ENCODE measurements at places on chromosomes 7 and 10.

DNA sequence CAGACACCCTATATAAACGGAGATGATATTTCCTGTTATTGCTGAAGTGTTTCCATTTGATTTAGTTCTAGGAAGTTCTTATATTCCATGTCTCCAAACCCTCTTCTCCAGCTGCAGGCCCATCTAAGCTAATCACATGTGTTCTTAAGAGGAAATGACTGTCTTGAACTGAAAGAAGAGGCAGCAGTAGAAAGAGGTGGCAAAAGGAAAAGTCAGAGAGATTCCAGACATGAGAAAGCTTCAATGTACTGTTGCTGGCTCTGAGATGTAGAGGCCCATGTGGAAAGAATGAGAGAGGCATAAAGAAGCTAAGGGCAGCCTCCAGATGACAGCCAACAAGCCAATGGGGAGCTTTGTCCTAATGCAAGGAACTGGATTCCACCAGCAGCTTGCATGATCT, 287.2 kb downstream of the GFRA1 start:
- DNase-seq, result no peak

DNA sequence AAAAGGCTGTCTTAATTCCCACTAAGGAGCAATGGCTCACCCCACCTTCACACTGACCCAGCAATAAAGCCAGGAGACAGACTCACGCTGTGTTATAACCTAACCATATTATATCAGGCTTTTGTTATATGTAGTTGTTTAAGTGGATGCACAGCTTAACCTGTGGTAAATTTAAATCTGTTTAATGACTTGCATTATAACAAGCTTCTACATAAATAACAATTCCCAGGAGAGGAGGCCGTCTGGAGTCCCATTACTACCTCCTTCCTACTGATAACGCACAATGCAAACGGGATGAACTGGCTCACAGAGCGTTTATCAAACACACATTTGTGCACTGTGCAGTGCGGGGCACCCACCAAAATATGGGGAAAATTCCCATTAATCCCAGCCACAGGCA, 102.1 kb upstream of the MGMT start:
- DNase-seq, result no peak

DNA sequence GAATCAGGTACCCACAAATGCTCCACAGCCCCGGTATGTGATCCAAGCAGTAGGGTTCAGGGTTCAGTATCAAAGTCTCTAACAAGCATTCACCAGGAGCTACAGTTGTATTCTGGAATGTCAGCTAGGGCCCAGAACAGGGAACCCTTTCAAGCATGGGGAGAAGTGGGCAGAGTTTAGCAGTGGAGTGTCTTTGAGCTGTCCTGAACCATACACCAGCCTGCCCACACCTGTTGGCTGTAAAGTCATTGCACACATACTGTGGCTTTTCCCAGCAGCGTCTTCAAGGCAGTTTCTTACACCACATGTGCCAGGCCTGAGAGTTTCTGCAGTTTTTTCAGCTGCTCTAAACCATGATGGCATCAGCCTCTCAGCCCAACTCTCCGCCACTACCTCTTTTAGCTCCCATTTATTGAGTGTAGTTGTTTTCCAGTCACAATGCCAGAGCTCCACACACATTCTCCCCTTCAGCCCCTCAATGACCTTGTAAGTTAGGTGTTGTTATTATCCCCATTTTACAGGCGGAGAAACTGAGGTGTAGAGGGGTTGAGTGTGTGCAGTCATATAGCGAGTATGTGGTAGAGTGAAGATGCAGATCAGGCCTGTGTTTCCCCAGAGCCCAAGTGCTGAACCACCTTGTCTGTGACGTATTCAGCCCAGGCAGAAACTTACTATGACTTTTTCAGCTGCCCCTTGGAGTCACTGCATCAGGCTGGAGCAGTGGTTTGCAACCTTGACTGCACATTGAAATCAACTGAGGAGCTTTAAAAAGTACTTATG, 83.1 kb downstream of the CHN2 start:
- no peak for DNase-seq

DNA sequence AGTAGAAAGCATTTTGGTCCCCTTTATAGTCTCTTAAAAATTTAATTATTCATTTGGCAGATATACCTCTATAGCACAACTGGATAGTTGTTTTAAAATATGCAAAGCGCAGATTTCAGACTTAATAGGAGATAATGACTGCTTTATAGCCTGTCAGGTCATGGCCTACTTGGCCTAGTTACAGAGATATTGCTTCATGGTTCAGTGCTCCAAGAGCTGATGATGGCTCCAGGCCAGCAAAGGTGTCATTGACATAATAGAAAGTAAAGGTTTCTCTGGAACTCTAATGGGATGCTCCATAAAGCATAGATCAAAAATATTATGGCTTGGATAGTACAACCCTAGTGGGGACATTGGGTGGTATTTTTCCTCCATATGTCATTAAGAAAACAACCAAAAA, 285.7 kb downstream of the NXPH1 start:
- no peak for DNase-seq

- DNase-seq, result no peak
Measured at GRCh38 chr10:18178854-18179483, 38.7 kb downstream of the CACNB2 start.

DNA sequence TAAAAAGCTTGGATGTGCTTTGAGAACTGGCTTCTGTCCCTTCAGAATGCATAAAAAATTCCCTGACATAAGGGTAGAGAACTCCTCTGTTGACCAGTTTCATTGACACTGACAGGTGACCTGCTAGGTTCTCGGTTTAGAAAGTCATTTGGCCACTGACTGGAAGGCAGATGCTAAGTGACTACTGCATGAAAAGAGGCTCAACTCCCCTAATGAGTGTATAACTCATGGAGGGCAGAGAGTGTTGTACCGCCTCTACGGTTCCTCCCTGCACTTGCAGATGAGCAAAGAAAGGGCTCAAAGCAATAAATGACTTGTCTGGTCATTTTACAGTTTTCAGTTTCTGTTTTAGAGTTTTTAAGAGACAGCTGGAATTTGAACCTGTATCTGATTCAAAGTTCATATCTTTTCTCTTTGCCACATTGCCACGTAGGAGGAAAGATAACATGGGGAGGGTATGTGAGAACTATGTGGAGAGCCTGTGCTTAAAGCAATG, 2.9 kb upstream of the FGL2 start:
- DNase-seq, result no peak

DNA sequence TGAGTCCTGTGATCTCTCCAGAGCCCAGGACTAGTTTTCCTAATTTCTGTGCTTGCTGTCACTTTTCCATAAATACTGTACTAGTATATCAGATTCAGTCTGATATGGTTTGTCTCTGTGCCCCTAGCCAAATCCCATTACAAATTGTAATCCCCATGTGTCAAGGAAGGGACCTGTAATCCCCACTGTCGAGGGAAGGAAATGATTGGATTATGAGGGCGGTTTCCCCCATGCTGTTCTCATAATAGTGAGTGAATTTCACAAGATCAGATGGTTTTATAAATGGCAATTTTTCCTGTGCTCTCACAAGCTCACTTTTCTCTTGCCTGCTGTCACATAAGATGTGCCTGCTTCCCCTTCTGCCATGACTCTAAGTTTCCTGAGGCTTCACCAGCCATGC, 54.8 kb upstream of the IFRD1 start:
- no peak for DNase-seq

DNA sequence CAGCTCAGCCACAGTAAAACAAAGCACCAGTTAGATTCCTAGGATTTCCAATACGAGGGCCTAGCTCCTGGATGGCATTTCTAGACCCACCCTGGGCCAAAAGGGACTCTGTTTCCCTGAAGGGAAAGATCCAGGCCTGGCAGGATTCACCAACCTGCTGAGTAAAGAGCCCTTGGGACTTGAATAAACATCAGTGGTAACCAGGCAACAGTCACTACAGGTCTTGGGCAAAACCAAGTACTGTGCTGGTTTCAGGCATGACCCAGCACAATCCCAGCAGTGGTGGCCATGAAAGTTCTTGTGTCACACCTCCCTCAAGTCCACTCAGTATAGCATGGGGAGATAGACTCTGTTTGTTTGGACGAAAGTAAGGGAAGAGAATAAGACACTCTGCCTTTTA, 31.0 kb upstream of the STARD3NL start:
- no peak for DNase-seq

DNA sequence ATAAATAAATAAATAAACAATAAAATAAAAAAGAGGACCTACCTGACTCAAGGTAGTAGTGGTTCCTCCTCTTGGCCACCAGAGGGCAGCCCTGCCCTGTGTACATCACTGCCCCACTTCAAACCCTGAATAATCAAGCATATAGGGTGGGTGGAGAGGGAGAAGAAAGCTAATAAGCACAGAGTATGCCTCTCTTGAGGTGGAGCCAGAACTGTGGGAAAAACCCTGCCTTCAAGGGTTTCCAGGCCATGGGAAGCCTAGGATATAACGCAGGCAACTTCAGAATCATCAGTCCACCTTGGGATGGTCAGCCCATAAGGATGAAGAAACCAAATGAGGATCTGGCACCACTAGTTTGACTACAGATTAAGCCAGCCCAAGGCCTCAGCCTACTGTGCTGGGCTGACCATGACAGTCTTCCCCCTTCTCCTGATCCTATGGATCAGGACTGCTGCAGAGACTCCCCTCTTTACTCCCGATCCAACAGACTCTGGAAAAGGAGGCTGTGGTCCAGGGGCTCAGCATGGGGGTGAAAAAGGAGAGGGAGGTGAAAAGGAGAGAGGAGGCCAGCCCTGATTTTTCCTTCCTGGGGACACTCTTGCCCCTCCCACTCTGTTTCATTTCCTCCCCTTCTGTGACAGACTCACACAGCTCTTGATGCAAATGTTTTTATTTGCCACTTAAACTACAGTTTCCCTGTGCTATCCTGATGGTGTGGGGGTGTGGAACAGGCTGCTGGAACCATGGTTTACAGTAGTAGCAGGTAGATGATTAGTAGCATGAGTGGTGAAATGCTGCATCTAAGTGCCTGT, 10.1 kb downstream of the AVPI1 start:
- peak; percentile 28 for DNase-seq

- no peak for DNase-seq
Measured at GRCh38 chr10:102715880-102716279, 1.4 kb downstream of the SFXN2 start.

GRCh38 chr10:71223347-71224058, 11.1 kb downstream of the UNC5B start:
- DNase-seq, result no peak

DNA sequence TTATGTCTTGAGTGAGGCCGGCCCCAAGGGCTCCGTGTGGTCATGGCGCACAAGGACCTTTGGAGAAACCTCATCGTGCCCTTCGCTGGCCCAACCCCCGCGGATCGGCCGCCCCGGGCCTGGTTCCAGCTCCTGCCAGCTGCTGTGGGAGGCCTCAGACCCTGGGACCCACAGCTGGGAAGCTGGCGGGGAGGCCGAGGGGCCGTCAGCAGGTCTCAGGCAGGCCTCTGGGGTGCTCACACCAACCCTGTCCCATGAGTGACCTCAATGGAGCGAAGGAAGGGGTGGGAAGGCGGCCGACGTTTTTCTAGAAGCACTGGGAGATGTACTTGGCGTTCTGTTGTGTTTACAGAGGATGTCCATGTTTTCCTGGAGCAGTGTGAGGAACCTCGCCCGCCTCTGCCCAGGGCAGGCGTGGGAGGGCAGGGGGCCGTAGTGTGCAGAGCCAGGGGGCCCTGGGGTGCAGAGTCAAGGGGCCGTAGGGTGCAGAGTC, 18.6 kb upstream of the ADGRA1 start:
- DNase-seq, result no peak

DNA sequence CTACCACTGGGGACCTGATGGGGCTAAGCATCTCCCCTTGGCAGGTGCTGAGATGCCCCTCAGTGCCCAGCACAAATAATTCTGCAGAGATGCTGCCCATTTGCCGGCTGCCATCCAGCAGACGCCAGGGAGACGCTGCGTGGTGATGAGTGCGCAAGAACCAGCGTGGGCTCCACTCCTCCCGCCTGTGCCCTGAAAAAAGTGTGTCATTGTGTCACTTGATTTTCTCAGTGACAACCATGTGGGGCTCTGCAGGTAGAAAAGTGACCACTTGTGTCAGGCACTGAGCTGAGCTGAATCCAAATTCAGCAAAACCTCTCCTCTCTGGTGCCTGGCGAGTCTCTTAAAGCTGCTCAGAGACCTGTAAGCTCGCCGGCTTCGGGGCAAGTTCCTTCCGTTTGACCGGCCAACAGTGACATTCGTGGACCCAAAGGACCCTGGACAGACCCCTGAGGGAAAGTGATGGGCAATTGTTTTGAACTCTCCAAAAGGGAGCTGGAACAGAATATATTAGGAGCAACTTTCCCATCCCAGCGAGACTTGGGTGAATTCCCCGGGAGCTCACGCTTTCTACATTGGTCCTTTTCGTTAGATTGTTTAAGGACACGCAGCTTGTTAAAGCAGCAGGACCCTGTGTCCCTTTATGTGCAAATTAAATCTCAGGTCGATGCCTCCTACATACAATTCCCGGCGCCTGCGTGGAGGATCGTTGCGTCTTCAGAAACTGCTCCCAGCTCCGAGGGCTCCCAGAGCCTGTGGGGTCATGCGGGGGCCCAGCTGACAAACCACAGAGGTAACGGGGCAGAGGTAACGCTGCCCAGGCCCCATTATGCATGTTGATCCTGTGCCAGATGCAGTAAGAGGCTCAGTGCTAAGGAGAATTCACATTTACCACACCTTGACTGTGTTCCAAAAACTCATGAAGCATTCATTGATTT, 332.7 kb downstream of the ADARB2 start:
- DNase-seq, result no peak

DNA sequence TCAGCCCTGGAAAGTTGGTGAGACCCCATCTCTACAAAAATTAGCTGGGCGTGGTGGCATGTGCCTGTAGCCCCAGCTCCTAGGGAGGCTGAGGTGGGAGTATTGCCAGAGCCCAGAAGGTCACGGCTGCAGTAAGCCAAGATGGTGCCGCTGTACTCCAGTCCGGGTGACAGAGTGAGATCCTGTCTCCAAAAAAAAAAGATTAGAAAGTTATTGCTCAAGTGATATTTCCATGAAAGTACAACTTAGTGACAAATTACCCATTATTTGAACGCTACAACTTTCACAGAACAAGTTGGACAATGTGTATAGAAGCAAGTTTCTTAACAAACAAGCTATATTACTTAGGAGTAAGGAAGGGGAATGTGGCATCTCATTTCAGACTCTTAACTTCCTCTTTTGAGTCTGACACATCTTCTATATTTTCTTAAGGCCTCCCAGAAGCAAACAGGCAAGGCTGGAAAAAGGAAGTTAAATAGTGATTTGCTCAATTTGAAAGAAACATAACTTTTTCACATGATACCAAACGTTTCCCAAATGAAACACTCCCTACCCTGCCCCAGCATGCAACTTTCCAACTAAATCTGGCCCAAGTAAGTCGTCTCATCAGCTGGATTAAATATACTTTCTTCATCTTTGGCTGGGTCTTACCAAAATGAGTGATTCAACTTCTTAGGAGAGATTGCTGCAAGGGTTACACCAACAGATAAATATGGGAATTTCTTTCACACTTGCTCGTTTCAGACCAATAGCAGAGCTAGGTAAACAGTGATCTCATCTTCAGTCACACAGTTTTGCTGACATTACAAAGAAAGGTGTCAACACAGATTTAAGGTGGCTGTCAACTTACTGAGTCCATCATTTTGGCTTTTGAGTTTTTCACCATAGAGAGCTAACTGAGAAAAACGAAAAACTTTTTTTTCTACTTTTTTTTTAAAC, 66.3 kb upstream of the KLF6 start:
- DNase-seq, result no peak

All from activated CD4-positive, alpha-beta T cell treated with anti-CD3 and anti-CD28 coated beads, Interleukin-2, amount 50 U/mL, for 48 hours (primary cell).